ENCODE measurements at places on chromosomes 3 and 15.

DNA sequence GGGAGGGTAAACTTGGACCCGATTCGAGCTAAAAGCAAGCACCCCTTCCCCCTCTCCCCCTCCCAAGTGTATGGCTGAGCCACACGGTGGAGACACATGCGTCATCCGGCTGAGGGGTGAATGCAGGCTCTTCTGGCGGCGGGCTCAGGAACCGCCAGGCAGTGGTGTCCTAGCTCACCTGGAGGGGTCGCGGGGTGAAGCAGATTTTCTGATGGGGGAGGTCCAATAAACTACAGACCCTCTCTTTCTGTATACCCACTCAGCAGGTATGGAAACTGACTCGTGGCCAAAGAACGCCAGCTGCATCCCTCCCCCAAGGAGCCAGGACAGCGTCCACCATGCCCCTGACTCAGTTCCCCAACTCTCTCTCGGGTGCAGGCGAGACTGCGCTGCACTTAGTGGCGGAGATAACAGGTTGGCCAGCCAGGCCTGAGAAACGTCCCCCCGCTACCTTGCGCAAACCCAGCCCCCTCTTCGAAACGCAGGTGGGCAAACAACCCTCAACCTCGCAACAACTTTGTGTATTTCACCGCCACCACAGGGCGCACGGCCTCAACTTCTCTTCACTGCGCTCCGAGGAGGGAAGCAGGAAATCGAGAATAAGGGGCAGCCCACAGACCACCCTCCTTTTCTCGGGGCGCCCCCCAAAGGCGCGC, 1.3 kb downstream of the MAGI1 start:
- DNase-seq: no peak

- no peak for DNase-seq
These were observed 369.2 kb upstream of the MCTP2 start for GRCh38 chr15:93861956-93862741.

GRCh38 chr3:48188266-48189201, at the start of gene CDC25A:
Gene CDC25A (minus strand): TSS chr3:48188417. CDS start chr3:48187947, 470 bp downstream.
- peak; percentile 93 for DNase-seq

DNA sequence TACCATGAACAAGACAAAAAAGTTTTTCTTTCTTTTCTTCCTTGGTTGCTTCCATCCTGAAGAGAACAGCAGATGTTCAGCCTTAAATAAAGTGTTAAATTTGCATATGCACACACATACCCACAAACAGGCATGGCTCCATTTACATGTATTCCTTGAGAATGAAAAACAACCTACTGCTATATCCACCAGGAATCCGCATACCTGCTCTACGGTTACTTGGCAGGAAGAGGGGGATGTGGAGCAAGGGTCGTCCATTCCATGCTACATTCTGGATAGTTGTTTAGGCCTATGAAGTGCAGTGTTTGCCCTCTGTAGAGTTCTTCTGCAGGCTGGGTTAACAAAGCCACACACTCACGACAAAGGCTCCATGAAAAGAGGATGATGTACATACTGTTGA, 322.8 kb downstream of the KCNH8 start:
- no peak for DNase-seq

- peak; percentile 72 for DNase-seq
These were observed at the start of gene CMTM8 for GRCh38 chr3:32238453-32239306. Gene CMTM8 (plus strand): TSS chr3:32238680. CDS start chr3:32238973, 293 bp downstream.

GRCh38 chr3:155504682-155505081, 211.2 kb upstream of the STRIT1 start:
- DNase-seq: no peak

DNA sequence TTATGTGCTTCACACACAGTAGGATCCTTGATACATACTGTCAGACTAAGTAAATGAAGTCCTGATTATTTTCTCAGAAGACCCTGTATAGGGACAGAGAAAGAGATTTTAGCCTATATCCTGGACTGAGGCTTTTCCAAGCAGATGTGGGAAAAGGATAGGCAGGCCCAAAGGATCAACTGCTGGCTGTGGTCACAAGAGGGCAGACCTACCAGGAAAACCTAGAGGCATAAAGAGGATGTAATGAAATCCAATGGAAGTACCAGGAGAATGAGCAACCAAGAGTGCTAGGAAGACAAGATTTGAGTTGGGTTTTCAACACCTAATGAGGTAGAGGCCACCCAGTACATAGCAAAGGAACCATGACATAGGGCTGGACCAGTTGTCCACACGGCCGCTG, 23.1 kb downstream of the DCLK3 start:
- DNase-seq: no peak

GRCh38 chr3:169815590-169816150, 3.0 kb upstream of the LRRC34 start:
- no peak for DNase-seq

- DNase-seq: no peak
These were observed 65.5 kb downstream of the CORO2B start for GRCh38 chr15:68644083-68644904.

DNA sequence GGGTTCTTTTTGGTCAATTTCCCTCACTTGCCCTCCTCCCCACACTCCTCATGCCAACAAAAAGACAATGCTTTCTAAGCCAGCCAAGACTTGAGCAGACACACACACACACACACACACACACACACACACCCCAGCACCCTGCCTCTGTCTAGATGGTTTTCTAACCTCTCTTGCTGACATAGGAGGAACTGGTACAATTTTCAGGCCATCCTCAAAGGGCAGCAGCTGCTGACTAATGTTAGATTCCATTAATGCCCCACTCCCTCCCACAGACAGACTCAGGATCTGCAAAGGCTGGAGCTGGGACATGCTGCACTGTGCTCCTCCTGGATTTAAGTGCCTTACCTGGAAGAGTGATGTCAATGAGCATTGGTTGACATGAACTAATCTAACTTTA, 438.4 kb downstream of the OCA2 start:
- DNase-seq: no peak

DNA sequence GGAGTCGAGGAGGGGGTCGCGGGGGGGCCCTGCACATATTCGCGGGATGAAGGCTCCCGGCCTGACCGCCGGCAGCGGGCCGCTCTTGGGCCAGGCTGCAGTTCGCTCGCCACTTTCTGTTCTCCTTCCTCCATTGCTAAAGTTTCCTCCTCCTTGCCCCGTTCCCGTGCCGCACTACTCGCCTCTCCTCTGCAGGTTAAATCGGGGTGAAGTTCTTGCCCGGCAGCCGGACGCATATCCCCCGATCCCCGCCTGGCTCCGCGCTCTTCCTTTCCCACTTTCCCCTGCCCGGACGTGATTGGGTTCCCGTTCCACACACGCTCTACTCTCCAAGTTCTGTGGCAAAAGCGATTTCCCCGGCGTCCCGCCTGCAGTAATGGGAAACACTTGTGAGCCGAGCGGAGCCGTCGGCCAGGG, 556 bp downstream of the CRYBG3 start:
- DNase-seq: peak; percentile 17

DNA sequence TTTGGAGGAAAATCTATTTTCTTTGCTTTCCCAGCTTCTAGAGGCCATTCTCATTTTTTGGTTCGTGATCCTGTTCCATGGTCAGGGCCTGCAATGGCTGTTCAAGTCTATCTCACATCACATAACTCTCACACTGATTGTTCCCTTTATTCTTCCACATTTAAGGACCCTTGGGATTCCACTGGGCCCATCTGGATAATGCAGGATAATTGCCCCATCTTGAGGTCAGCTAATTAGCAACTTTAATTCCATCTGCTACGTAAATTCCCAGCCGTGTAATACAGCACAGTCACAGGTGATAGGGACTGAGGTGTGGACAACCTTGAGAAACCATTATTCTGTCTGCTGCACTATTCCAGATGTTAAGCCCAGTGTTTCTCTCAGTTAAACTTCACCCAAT, 311.6 kb upstream of the CNTN4 start:
- no peak for DNase-seq

DNA sequence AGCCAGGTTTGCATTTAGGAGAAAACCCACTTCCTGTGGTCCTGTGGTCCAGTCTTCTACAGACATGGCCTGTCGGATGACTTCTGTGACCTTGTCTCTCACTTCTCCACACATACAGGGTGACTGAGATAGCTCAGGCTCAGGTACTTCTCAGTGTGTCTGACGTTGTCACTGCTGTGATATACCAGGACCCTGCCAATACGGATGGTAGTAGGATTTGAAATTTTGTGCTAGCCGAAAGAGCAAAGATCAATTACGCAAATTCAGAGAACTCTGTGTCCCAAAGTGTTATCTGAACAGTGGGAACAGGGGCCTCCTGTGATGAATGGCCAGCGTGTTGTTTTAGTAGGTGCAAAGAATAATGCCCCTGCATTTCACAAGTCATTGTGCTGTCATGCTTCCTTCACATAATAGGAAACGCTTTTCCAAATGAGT, 128.9 kb downstream of the MCTP2 start:
- DNase-seq: no peak

DNA sequence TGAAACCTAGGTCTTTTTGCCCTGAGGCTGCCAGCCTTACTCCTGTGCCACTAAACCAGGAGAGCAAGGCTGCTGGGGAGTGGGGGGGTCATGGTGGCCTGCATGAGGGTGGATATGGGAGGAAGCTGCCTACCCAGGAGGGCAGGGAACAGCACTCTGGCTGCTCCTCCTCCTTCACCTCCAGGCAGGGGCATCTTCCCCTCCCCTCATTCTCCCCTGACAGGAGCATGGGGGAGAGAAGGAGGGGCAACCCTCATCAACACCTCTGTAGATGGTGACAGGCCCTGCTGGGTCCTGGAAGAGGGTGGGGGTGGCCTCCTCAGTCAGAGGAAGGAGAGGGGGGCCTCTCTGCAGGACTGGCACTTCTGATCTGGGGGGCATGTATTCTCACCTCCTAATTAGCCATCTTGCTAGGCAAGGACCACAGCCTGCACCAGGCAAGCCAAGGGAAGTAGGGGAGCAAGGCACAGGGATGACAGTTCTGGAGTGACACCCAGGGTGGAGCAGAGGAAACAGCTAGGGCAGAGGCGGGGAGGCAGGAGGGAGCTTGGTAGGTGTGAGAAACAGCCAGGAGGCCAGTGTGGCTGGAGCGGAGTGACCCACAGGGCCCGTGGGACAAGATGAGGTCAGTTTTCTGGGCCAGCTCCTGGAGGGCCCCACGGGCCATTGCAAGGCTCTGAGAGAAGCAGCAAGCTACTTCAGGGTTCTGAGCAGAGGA, 4.9 kb downstream of the CCDC33 start:
- DNase-seq: no peak

- DNase-seq: no peak
These were observed 74.6 kb downstream of the UBE2E2 start for GRCh38 chr3:23277688-23278087.

- no peak for DNase-seq
These were observed 46.2 kb downstream of the NRG4 start for GRCh38 chr15:75966073-75966472.

GRCh38 chr3:186682812-186683211, 17.0 kb downstream of the HRG start:
- DNase-seq: no peak

- no peak for DNase-seq
These were observed 212.5 kb downstream of the EPHB1 start for GRCh38 chr3:135007607-135008006.

DNA sequence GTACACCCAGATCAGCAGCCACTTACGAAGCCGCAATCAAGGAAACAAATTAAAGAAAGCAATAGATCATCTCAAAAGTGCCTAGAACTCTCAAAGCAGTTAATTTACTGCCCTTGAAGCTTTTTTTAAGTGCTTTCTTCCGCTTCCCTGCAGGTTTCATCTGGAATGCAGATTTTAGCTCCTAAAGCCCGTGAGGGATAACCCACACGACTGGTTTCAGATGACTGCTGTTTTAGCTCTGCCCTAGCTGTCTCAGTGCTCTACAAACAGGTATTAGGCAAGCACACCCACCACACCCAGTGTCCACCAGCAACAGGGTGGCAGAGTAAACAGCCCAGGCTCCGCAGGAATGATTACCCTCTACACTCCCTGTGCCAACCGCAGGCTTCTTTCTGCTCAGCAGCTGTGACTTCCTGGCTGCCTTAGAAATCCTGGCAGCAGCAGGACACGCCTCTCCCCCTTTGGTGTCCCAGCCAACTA, 126.0 kb downstream of the FMN1 start:
- no peak for DNase-seq

GRCh38 chr15:68623301-68623892, 44.6 kb downstream of the CORO2B start:
- no peak for DNase-seq

DNA sequence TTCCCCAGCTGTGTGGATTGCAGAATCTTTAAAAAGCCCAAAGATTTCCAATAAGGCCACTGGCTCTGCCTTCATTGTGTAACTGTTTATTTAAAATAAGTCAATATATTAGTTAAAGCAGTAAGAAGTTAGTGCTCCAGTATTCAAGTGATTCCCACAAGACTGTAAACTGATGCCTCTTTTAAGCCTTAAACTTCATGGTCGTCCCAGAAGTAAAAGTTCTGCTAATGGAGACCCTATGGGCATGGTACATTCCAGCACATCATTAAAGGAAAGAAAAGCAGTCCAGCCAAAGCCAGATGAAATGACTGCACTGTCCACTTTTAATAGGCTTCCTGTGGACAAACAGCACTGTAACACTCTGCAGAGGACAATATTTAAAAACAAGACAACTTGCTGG, 512.6 kb downstream of the MECOM start:
- no peak for DNase-seq

GRCh38 chr3:72855001-72855400, 6.8 kb upstream of the SHQ1 start:
- no peak for DNase-seq

DNA sequence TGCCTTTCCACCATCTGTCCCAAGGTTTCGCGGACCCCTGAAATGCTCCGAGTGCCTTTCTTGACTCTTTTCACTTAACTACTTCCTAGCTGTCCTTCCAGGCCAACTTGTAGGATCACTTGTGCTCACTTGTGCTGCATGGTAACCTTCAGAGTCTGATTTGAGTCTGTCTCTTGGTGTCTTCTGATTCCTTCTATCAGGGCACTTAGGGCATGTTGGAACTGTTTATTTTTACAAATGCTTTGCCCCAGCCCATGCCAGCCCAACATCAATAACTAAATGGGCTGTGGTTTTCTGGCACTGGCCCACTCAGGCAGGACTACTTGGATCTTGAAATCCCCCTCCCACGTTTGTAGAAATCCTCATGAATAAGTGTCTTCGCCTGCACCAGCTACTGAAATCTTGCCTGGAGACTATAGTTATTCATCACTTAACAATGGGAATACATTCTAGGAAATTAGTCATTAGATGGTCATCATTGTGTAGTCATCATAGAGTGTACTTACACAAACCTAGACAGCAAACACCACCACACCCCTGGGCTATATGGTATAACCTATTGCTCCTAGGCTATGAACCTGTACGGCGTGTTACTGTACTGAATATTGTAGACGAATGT, 123.1 kb upstream of the STRIT1 start:
- DNase-seq: no peak
